ENCODE measurements at places on chromosomes 13 and 19.

DNA sequence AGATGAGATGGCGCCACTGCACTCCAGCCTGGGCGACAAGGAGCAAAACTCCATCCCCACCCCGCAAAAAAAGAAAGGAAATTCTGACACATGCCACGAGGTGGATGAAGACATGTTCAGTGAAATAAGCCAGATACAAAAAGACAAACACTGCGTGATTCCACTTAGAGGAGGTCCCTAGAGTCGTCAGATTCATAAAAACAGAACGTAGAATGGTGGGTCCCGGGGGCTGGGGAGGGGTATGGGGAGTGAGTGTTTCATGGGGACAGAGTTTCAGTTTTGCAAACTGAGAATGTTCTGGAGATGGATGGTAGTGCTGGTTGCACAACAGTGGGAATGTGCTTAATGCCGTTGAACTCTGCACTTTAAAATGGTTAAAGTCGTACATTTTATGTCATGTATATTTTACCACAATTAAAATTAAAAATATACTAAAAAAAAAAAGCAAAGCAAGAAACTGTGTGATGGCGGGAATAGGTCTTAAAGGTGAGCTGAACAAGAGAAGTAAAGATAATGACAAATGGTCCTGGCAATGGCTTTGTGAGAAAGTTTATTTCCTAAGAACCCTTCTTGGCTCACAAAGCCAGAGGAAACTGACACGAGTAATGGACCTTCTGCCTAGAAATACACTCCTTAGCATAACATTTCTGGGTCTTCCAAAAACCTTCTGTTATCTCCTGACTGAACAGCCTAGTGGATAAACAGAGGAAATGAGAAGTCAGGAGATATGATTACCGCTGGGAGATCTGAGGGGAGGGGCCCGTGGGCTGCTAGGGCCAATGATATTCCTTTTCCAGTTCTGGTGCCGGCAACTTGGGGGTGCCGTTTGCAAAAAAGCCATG is 4.2 kb upstream of the SPC24 start:
- no peak for DNase-seq

- DNase-seq: no peak
These were observed 118.7 kb downstream of the FRY start for GRCh38 chr13:32150239-32150638.

DNA sequence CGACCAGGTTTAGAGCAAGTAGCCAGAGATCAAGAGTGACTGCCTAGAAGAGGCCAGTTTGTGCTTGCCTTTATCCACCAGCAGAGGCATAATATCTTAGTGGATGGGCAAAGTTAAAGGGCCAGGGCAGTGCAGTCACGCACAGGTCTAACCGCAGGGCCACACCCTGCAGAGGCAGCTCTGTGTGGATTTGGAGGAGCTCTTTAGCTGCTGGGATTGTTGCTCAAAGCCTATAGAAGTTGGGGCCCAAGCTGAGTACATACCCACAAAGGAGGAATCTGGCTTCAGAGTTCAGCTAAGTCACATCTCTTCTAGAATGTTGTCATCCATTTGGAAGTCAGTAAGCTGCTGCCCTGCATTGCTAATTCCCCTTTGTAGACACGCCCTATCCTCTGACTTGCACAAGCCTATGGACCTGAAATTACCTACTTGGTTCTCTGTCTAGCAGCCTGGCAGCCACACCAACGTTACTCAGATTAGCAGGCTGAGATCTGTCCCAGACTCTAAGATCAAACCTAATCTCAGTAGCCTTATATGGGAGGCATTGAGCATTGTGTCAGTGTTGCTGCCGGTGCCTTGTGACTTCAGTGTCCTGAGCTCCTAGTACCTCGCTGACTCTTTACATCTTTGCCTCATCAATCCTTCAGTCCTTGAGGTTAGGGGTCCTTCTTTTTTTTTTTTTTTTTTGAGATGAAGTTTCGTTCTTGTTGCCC is 102.9 kb upstream of the STARD13 start:
- no peak for DNase-seq

DNA sequence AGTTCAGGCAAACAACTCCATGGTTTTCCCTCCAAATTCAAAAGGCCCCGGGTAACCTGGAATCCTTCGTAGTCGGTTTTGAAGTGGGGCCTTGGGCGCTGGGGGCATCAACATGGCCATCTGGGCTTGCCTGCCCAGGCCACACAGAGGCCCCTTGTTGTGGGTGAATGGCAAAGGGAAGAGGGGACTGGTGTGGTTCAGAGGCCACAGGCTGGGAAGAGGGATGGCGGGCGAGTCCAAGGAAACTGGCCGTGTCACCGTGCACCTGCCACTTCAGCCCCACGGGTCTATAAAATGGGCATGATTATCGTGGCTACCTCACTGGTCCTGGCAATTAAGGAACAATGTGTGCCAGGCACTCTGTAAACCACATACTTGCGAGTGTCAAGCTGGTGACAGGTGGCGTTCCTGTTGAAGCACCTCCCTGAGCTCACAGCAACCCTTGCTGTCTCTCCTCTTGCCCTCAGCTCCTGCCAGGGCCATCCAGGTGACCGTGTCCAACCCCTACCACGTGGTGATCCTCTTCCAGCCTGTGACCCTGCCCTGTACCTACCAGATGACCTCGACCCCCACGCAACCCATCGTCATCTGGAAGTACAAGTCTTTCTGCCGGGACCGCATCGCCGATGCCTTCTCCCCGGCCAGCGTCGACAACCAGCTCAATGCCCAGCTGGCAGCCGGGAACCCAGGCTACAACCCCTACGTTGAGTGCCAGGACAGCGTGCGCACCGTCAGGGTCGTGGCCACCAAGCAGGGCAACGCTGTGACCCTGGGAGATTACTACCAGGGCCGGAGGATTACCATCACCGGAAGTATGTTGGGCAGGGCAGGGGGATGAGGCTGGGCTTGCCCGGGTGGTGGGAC is 1.3 kb downstream of the LSR start:
- DNase-seq: no peak

GRCh38 chr13:94602467-94602866 is 810 bp downstream of the GPR180 start:
- DNase-seq: no peak

- DNase-seq: peak; percentile 82
These were observed 44.2 kb downstream of the WASF3 start for GRCh38 chr13:26601669-26602068.

DNA sequence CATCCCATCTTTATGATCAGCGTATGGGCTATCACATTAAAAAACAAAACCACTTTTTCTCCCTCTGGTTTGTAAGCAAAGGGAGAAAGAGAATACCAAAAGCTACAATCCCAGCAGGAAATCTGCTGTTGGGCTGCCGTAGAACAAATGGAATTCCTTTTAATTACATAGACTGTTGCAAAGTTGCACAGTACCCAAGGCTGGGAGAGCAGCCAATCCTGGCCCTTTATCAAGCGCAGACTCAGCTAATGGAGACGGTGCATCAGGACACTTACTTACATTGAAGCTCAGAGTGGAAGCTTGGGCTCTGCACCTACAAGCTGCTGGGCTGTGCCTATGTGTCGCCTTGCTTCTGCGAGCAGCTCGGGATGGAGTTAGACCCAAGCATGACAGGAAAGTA is 15.2 kb downstream of the CCNA1 start:
- no peak for DNase-seq

DNA sequence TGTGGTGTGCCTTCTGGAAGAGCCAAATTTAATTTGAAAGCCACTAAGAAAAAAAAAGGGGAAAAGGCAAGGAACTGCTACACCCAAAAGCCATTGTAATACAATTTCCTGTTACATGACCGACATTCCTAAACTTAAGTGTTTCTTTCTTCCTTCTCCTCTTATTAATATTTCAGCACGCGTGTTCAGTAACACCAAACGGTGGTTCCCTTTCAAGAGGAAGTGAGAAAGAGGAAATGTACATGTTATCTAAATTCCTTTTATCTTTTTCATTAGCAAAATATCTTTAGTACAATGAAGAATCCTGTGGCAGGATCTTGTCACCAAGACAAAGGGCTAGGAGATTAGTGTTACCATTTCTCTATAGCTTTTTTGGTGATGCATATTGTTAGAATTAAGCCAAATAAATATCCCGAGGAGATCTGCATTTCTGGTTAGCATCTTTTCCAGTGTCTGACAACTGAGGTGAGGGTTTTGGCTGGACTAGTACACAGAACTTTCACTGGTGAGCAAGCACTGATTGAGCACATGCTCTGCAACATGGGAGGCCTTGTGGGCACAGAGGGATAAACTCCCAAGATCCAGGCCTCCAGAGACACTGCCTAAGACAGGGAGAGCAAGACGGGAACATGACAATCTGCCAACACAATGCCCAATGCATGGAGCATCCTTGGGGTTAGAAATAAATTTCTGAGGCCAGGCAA is 22.1 kb downstream of the LATS2 start:
- DNase-seq: no peak

DNA sequence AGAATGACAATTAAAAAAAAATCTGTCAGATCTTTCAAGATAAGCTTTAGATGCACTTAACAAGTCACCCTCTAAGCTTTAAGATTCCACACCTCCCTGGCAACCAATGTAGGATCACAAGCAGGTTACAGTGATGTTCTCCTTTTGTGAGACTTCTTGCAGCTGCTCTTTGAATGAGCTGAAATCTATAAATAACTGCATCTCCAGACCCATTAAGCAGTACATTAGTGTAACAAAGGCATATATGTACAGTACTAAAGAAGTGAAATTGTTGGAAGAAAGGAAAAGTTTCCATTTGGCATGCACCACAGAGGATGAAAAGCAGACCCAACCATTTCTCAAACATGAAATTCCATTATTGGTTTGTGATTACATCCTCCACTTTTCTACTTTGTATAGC is 364.7 kb downstream of the ENOX1 start:
- no peak for DNase-seq

GRCh38 chr13:25351404-25351803 is 20.4 kb upstream of the ATP8A2 start:
- no peak for DNase-seq

DNA sequence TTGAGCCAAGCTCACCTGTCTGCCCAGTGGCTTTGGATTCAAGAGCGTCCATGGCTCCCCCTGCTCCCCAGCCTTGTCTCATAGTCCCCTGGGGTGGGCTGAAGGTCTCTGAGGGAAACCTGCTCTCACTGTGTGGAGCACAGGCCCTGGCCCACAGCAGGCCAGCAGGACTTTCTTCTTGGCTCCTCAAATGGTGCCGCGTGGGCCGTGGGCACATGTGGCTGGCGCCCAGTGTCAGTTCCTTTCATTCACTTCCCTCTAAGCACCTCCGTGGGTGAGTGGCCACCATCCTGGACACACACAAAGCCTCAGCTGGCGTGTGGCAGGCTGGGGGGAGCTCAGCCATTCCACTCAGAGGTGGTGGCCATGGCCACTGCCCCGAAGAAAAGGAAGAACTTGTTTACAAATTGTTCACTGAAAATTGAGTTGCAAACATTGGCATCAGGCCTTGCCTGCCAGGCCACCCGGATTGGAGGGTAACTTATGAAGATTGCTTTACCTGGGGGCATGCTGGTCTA is 53.1 kb downstream of the C1QTNF9 start:
- no peak for DNase-seq

GRCh38 chr13:114096811-114097211 is 35.6 kb downstream of the RASA3 start:
- DNase-seq: no peak

- no peak for DNase-seq
These were observed 59.5 kb downstream of the SLC7A1 start for GRCh38 chr13:29535663-29536655.
